HAP-1 (cell line): ENCODE measurements at places on chromosomes 7 and 10.

DNA sequence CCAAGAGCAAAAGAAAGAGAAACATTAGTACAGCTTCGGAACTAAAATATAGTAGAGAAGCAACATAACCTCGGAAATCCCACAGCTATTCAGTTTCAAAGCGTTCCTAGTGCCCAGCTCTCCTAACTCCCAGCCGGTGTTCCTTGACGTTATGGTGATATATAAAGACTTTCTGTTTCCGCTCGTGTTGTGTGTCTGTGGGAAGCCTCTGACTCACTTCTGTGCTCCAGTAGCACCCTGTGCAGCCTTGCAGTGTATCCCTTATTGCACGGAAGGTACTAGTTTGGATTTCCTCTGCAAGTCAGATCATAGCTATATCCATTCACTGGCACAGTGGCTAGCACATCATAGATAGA, 535 bp downstream of the ASAH2B start:
- no peak for DNase-seq

GRCh38 chr10:112792487-112793201, 157.4 kb upstream of the TCF7L2 start:
- DNase-seq: peak; percentile 80

DNA sequence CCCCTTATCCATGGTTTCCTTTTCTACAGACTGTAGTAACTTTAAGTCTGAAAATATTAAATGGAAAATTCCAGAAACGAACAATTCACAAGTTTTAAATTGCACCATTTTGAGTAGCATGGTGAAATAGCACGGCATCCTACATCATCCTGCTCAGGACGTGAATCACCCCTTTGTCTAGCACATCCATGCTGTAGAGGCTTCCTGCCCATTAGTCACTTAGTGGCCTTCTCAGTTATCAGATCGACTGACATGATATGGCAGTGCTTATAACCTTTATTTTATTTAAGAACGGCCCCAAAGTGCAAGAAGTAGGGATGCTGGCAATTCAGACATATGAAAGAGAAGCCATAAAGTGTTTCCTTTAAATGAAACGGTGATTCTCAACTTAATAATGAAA, 82.7 kb downstream of the CPXM2 start:
- DNase-seq: no peak

DNA sequence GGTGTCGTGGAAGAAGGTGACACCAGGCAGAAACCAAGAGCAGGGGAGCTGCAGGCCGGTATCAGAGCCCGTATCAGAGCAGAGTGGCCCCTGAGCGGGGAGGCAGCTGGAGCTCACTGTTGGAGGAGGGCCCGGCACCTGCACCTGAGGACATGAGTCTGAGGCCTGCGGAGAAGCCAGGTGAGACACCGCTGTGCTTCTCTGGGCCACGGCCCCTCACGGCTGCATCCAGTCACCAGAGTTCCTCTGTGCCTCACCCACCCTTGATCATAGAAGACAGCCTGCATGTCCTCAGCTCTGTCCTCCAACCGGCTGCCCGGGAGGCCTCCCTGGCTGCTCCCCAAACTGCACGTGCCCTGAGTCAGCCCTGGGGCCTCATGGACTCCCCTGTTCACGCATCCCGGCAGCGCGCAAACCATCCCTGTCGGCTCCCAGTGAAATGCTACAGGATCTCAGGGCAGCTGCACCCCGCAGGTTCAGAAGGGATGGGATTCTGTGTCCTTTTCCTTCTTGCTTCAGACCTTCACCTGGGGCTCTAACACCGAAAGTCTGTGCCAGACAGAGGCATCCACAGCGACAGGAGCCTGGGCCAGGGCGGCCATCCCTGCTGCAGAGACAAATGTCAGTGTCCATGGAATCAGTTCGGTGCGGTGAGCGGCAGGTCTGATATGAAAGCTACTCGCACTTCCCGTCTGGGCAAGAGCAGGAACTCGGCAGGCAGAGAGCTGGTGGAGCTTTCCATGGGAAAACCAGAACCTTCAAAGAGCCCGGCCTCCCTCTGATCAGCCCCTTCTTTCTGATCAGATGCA, 111.9 kb upstream of the FAM20C start:
- DNase-seq: no peak

DNA sequence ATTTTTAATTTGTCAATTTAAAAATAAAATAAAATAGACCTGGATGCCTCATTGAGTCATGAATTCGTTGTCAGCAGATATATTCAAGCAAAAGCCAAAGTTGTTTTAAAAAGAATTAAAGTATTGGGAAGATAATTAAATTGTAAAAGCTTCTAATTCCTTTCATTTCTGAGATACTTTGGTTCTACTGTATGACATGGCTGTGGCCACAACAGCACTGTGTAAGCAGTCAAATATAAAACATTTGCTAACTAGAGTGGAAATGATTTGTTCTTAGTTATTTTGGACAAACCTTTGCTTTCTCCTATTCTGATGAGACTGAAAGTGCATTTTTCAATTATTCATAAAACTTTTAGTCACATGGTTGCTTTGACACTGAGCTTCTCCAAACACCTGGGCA, 143.6 kb upstream of the FAM13C start:
- no peak for DNase-seq

DNA sequence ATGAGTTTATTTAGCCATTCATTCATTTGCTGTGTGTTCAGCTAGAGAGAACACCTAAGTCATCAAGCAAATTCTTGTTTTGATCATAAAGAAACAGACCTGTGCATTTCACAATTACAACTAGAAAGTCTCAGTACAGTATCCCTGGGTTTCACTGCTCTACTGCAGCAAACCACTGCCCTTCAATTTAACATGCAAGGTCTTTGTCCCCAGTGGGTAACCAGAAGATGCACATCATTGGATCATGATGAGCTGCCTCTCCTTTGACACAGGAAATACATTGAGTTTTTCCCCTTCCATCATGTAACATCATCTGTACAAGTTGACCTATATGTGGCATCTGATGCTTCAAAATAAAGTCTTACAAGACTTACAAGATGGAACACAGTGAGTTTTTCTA, 70.5 kb upstream of the MRLN start:
- no peak for DNase-seq

GRCh38 chr10:31582365-31583052, 263.5 kb downstream of the ZEB1 start:
- DNase-seq: no peak

GRCh38 chr7:43624156-43624555, 41.2 kb downstream of the STK17A start:
- no peak for DNase-seq

GRCh38 chr10:16518822-16519221, 2.9 kb downstream of the C1QL3 start:
- DNase-seq: no peak
